Stimulated activated CD4-positive, alpha-beta T cell treated with anti-CD3 and anti-CD28 coated beads, TNF-alpha, amount 100 ng/mL, for 24 hours (primary cell): ENCODE measurements at places on chromosomes 12 and 14.

- DNase-seq, result no peak
Observed at GRCh38 chr12:60231303-60231702, 635.5 kb downstream of the SLC16A7 start.

GRCh38 chr12:6866163-6866919 is 990 bp upstream of the TPI1 start:
- no peak for DNase-seq

DNA sequence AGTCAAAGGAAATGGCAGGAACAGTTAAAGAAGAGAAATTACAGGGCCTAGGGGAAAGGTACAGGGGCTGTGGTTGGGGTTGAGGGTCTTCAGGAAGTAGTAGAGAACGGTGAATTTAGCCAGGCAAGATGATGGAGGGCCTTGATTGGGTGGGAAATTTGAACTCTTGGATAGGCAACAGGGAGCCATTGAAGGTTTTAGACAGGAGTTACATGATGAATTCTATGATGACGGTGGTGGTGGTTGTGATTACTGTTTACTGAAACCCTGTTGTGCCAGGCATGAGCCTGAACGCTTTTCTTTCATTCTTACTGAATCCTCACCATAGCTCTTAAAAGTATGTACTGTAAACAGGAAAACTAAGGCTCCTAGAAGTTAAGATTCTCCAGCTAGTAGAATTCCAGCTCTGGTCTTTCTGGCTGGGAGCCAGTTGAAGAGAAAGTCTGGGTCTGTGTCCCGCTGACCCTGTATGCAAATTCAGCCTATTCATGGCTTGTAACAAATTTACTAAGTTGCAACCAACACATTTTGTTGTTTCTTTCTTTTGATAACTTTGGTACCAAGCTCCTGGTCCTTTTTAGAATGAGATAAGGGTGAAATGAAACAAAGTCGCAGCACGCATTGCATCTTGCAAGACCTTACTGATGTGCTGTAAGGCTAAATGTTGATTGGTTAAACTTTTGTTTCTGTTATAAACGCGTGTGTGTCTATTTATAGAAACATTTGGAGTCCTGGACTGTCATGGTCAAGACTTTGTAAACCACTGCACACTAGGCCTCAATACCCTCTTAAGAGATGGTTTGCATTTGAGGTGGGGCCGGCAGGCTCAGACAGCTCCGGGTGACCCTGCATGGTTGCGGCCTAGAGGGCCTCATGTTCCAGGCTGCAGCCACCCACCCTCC is 6.0 kb downstream of the ORAI1 start:
- no peak for DNase-seq

GRCh38 chr12:105956662-105957457 is 181.9 kb downstream of the NUAK1 start:
- no peak for DNase-seq

- DNase-seq, result no peak
Observed at GRCh38 chr12:90199006-90199405, 490.4 kb upstream of the ATP2B1 start.

- no peak for DNase-seq
Observed at GRCh38 chr14:95808371-95808770, 68.3 kb upstream of the TUNAR start.

DNA sequence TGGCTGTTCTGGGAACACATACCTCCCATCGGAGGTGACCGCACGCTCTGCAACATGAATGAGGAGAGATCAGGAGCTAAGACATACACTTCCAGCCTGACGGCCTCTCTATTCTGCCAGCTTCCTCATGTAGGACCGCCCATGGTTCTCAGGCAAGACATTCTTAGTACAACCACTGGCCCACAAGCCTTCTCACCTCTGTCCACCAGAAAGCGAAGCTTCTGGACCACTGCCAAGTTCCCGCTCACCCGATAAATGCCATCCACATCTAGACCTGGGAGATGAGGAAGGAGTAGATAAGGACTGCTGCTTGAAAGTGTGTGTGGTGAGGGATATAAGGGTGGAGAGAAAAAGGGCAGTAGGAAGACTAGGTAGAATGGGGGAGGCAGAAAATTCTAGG is 5.2 kb downstream of the ARHGAP9 start:
- DNase-seq, result no peak

- DNase-seq, result no peak
Observed at GRCh38 chr14:66568220-66568619, 60.3 kb downstream of the GPHN start.

DNA sequence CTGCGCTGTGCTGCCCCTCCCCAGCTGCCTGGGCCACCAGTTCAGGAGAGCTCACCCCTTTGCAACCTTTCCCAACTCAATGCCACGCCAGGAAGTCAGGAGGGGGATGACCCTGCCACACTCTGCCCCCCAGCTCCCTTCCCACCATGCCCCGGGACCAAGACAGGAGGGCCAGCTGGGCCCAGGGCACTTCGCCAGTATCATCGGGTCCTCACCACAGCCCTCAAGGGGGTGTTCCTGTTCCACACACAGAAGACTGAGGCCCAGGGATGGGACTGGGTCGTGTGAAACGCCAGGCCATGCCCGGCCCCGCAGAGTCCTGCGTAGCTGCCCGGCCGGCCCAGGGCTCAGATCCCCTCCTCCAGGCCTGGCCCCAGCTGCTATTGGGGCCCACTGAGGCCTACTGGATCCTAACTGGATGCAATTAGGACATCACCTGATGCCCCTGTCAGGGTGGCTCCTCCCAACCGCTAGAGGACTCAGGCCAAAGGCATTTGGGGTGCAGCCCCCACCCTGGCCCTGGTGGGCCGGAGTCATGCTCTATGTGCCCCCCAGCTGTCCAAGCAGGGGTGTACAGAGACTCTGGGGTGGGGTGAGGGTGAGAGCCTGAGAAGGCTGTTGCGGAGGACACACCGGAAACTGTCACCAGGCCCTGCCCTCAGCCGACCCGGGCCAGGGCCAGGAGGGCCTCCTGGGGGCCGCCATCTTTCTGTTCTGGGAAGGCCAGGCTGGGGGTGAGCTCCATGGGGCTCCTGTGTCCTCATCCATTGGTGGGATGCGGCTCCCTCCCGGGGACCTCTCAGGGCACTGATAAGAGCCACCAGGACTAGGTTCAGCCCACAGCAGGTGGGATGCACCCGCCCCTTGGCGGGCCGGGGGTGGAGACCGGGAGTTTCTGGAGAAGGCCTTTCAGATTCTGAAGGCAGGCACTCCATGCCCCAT is 29.3 kb upstream of the ANKRD9 start:
- DNase-seq, result no peak

GRCh38 chr14:90573385-90574105 is 176.7 kb downstream of the CALM1 start:
- no peak for DNase-seq

- DNase-seq, result no peak
Observed at GRCh38 chr14:75513911-75514672, 8.2 kb upstream of the BATF start.

DNA sequence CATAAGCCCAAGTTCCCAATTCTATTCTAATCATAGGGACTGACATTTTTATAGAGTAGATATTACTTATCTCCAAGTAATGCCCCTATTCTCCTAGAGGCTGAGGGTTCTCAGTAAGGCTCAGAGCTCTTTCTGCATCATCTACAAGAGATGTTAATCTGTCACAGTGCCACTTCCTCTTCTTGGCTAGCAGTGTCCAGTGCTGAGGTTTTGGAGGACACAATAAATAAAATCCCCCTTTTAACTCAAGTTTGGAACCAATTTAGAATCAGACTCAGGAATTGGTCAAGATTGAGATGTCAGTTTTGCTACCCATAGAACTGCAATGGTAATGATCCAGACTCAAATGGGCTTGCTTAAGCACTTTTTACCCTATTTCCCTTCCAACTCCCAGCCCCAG is 154.1 kb upstream of the ARID2 start:
- no peak for DNase-seq

DNA sequence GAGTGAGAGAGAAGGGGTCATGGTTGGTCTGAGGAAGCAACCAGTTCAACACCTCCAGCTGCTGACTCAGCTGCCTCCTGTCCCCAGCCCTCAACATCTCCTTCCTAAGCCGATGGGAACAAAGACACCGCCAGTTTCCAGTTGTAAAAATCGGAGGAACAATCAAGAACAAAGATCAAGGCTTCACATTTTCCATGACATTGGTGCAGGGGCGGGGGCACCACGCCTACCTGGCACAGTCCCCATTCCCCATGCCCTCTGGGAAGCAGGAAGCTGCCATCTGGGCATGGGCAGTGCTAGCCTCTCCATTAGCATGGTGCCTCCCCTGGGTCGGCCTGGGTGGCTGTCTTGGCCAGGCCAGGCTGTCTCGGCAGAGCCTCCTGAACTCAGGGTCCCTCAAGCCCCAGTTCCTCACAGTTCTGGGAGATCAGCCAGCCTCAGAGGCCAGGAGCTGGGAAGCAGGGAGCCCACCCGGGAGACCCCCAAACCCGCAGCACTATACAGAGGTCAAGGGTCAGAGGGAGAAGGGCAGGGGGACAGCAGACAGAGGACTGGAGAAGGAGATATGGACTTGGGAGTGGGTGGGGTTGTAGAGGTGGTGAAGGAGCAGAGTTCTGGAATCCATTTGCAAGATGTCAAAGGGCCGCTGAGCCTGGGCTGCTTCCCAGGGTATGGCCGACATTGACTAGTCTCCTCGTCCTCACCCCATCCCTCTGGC is 19.6 kb upstream of the TMEM106C start:
- DNase-seq, result no peak

DNA sequence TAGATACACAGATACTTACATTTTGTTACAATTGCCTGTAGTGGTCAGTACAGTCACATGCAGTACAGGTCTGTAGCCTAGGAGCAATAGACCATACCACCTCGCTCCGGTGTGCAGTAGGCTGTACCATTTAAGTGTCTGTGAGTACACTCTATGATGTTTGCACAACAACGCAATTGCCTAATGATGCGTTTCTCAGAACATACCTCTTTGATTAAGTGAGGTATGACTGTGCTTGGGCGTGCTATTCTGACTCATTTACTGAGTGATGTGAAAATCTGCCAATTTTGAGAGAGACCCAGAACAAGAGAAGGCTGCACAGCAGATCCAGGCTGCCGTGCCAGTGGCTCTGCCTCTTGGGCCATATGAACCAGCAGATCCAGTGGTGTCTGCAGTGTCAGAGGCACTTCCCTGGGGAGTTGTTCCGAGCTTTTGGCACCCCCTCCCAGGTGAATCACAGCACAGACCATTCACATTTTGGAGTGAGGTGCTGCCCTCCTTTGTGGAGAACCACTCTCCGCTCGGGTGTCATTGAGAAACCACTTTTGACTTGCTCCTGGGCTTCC is 20.4 kb downstream of the DLK1 start:
- no peak for DNase-seq

GRCh38 chr12:103279444-103279843 is 216.3 kb downstream of the C12orf42 start:
- DNase-seq, result no peak

GRCh38 chr14:64210216-64210615 is 84.0 kb downstream of the ESR2 start:
- DNase-seq, result no peak

DNA sequence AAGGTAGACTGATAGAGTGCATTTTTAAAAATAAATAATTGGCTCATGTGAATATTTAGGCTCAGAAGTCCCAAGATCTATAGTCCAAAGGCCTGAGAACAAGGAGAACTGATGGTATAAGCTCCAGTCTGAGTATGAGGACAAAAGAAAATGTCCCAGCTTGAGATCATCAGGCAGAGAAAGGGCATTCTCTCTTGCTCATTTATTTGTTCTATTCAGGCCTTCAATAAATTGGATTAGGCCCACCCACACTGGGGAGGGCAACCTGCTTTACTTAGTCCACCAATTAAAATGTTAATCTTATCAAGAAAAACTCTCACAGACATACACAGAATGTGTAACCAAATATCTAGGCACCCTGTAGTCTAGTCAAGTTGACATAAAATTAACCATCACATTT is 644.4 kb upstream of the MDGA2 start:
- DNase-seq, result no peak

GRCh38 chr12:90338365-90338764 is 616.6 kb downstream of the CCER1 start:
- no peak for DNase-seq

- no peak for DNase-seq
Observed at GRCh38 chr12:131940141-131940547, 9.6 kb upstream of the EP400 start.

- DNase-seq, result no peak
Observed at GRCh38 chr14:54568821-54569595, 2.1 kb downstream of the SAMD4A start.

GRCh38 chr12:54603173-54603814 is 14.8 kb upstream of the PPP1R1A start:
- peak; percentile 42 for DNase-seq

- DNase-seq, result no peak
Observed at GRCh38 chr12:22856178-22856577, 231.2 kb downstream of the ETNK1 start.

- DNase-seq, result peak; percentile 20
Observed at GRCh38 chr14:68703093-68703492, 89.8 kb downstream of the ZFP36L1 start.

DNA sequence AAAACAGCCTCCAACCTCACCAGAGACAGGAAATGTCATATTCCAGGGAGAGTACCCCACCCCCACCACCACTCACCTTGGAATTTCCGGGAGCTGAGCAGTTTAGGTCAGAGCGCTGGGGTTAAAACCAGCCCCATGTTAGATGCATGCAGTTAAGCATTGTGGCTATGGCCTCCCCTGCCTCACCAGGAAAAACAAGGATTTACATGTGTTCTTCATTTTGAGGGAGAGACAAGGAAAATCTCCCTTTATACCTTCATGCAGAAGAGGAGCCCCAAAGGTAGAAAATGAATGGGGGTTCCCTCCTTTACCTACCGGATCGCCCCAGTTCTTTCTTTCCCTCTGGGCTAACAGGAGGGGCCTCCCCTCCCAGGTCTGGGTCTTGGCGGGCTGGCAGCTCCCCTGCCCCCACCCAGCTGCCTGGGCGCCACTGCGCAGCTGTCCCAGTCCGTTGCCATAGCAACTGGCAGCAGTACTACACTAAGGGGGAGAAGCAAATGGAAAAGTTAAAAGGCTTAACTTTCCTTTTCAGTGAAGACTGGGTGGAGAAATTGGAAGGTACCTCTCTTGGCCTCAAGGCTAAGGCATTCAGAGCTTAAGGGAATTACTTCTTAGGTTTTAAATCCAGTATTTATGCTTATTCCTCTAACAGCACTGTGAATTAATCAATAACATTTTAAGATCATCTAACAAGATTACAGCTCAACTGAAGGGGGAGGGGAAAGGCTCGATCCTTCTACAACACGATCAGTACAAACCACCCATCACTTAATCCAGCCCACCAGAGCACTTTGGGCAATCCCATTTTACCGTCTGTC is 20.5 kb downstream of the CBX5 start:
- DNase-seq, result peak; percentile 38

DNA sequence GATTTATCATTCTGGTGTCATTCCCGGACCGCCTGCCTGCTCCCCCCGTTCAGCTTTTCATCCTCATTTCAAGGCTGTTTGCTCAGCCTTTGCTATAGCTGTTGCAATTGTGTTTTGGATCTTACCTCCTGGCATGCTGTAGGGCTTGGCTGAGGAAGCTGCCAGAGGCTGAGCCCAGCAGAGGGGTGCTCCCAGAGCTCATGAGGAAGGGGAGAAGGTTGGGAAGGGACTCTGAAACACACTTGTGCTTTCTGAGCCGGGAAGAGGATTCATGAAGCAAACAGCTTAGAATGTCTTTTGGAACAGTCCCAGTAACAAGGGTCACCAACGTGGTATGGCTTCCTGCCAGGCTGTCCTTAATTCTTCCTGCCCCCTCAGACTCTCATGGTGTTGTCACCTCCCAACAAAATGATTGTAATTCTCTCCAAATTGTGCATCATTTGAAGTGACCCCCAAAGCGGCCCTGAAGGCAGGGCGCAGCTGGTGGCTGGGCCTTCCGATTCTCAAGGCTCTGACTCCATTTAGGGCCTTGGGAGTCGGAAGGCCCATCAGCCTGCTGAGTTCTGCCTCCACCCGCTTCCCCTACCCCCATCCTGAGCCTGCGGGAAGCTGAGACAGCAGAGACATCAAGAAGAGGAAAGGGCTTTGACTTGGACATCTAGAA is 111.9 kb upstream of the ARHGAP5 start:
- DNase-seq, result no peak
